ENCODE measurements at places on chromosomes 5 and 9.
A peak's percentile ranks its signal among the peaks of the same experiment; 100 is the strongest.

- DNase-seq = no peak
These were observed 440.6 kb upstream of the IZUMO3 start for GRCh38 chr9:24986331-24986730.

- DNase-seq = no peak
These were observed 24.2 kb downstream of the BASP1 start for GRCh38 chr5:17241635-17242034.

DNA sequence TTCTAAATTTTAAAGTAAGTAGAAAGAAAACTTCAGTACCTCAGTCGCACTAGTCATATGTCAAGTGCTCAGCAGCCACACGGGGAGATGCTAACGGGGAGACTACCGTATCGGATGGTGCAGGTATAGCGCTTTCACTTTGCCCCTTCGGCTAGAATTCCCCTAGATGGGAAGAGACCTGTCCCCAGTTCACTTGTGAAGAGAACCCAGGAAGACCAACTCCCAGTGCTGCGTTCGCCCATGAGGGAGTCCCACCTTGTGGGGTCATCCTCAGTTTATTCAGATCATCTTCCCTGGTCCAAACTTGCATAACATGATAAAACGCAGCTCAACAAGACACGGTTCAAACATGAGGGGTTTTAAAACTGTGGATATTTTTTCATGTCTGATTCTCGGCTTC is 87.3 kb downstream of the LHFPL2 start:
- DNase-seq = no peak

- no peak for DNase-seq
These were observed 73.6 kb upstream of the SUSD1 start for GRCh38 chr9:112248722-112249121.

GRCh38 chr9:28542928-28543327 is 969.6 kb upstream of the C9orf72 start:
- no peak for DNase-seq

DNA sequence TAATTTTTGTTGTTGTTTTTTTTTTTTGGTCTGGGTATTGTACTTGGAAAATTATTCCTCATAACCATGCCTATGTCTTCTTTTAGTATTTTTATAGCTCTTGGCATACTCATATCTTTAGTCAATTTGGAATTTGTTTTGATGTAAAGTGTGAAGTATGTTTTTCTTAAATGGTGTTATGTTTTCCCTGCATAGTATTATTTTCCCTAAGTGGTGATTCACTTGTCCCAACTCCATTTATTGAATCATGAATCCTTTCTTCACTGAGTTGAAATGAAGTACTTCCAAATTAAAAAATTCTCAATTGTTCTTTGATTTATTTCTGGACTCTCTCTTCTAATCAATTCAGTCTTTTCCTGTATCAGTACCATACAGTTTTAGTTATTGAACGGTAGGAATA is 46.5 kb downstream of the POLK start:
- no peak for DNase-seq

- DNase-seq = no peak
These were observed 41.0 kb upstream of the SLC12A7 start for GRCh38 chr5:1152771-1153282.

DNA sequence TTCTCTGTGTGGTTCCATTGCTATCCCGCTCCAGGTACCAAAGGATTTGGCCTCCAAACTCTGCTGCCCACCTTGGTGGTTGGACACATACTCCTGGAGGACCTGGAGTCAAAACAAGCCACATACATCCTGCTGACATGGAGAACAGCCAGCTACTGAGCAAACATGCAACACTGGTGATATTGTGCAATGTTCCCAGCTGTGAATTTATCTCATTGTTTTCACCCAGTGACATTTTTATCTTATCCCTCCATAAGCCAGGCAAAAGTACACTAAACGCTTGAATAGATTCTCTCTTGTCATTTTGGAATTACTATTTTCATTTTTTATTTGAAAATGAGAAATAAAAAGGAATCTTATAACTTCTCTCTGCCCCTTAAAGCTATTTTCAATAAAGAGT is 11.1 kb upstream of the CTSL start:
- no peak for DNase-seq

DNA sequence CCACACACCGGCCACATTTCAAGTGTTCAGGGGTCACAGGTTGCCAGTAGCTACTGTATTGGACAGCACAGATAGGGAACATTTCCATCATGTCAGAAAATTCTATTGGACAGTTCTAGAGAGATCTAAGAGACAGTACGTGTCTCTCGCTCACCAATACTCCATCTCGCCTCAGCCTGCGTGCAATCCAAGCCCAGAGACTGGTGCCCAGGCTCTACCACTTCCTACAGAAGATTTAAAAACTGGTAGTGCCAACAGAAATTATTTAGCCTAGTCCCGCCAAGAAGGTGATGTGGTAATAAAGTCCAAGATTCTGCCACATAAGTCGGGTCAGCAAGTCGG is 390 bp upstream of the SNX2 start:
- DNase-seq = no peak

DNA sequence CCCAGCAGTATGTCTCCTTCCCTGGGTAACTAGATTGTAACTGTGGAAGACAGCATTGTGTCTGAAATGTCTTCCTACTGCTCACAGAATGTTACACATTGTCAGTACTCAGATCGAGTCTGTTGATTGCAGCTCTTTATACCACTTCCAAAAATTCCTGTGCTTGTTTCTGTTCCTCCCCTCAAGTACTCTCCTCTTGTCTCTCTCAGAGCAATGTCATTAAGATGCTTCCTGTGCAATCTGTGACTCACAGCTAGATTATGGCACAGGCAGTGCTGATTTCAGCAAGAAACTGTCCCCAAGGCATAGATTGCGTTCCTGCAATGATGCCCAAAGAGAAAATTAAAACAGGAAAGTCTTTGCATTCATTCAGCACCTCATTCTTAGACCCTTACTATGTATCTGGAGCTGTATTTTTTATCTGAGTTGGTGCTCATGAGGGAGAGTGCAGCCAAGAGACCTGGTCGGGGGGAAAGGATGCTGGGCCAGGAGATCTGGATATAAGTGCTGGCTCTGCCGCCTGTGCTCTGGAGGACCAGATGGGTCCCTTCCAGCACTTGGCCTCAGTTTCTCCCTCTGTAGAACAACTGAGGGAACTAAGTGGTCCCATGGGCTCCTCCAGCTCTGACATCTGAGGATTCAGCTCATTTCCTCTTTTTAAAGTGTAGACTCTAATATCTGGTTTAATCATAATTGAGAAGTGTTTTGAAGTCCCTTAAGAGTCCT is 40.8 kb upstream of the GNPDA1 start:
- DNase-seq = no peak

GRCh38 chr5:73151766-73152410 is 21.1 kb upstream of the TMEM174 start:
- no peak for DNase-seq

GRCh38 chr9:37309136-37309535 is 113.4 kb upstream of the GRHPR start:
- peak; percentile 54 for DNase-seq
